Right ventricle myocardium superior (tissue), 1 donor: ENCODE measurements at places on chromosomes 6 and 20. TPM values are rescaled to one million over a fixed set of nuclear protein-coding genes. Genes with fewer than 3 reads are reported as not detected.

DTNBP1 gene
- 20.8 TPM for total RNA-seq

RHAG gene
- 0.62 TPM for total RNA-seq

FHL5 gene
- total RNA-seq = 7.2 TPM

CLPSL2 gene
- total RNA-seq = not detected

ADAM33 gene
- 12.6 TPM for total RNA-seq

TBXT gene
- total RNA-seq = not detected

CRIP3 gene
- total RNA-seq = 4.1 TPM

DNA sequence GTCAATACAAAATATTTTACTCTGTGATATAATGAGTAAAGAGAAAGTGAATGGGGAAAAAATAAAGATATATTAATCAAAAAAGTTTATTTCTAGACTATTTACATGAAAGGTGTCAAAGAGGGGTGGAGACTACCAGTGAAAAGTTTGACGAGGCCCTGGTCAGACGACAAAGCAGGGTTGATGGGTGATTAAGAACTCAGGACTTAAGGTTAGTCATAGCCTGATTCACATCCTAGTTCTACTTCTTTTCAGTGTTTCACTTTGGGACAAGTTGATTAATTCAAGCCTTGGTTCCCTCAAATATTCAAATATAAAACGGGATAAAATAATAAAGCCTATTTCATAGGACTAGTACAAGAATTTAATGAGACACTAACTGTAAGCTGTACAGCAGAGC, 178.2 kb upstream of the HS3ST5 start:
- DNase-seq = no peak

- DNase-seq = no peak
These were observed 32.4 kb upstream of the FAM184A start for GRCh38 chr6:119110601-119111548.

DNA sequence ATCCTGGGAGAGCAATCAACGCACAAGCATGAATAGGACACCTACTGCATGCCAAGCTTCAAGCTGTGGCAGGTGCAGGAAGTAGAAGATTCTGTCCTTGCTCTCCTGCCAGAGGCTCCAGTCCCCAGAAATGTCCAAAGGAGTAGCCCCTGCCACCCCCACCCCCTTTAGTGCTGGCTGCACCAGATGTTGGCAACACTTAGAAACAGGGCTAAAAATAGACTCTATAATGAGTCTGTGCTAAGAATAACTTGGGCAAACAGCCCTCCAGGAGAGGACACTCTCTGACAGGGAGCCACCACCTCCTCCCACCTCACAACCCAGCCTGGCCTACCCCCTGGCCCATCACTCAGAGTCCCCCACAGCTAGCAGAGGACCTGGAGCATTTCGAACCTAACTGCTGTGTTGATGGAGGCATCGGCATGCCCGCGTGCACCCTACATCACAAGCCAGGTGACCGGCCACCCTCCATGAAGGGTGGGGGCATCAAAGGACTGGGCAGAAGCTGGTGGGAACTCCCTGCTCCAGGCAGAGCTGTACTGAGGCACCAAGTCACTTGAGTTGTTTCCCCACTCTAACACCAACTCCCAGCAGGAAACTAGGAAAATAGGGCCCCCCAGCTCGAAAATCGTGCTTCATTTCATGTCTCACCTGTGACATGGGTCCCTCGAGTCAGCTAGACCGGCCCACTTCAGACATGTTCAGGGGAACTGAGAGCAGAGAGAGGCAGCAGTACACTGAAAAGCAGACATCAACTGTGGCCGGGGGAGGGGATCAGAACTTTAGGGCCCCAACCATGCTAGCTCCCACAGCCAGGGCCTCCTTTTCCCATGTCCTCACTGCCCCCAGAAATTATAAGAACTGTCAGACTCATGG, 18.7 kb downstream of the TFEB start:
- DNase-seq = no peak

- DNase-seq = no peak
These were observed 16.3 kb downstream of the SS18L1 start for GRCh38 chr20:62159839-62160238.

GRCh38 chr20:50323209-50323608, 132.6 kb downstream of the CEBPB start:
- no peak for DNase-seq

GRCh38 chr20:10658876-10659632, 14.7 kb downstream of the JAG1 start:
- no peak for DNase-seq

DNA sequence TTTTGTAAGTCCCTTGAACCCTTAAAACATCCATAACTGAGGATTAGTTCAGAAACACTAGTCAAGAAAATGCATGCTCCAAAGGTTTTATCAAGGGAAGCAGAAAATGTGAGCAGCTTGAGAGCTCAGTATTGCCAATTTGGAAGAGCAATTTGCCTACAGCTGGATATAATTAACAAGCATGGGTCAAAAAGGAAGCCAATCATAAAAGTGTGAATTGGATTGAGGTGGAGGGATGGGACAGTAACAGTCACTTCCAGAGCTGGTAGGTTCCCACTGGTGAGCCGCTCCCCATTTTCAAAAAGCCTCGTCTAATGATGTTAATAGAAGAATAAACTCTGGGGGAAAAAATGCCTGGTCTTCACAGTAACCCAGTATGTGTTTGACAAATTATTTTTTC, 5.0 kb upstream of the PTPRK start:
- DNase-seq = no peak

DNA sequence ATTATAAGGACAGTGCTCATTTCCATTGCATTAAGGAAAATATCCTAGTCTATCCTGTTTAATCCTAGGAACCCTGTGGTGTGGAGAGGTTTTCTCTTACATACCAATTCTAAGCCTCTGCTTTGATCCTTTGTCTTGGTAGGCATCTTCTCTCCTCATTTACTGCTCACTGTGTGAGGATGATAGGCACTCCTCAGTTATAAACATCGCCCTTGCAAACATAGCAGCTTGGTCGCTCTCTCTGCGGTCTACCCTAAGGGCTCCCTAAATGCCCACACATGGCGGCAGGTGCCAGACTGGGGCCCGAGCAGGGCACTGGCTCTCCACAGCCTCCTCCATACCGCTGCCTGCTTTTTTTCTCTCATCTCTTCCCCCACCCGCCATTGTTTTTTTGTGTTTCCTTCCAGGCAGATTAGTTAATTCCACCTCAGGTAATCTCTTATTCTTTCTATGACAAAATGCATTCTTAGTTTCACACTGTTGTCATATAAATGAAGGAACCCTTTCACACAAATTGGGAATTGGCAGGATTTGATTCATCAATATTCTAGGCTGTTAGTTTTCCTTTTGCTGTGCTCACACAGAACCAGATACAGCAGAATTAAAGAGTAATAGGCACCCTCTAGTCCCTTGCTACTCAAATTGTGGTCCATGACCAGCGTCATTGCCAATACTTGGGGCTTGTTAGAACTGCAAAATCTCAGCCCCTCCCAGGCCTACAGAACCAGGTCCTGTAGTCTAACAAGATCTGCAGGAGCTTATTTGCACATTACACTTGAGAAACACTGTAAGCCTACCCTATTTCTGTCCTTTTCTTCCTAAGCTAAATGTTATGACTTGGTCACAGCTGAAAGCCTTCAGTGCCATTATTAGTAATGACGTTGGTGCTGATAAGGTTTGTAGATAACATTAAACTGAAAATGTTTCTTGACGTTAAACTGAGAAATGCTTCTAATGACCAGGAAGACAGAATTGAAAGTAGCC, 36.3 kb downstream of the CARMIL1 start:
- DNase-seq = no peak

GRCh38 chr6:143656026-143656425, 21.7 kb upstream of the PHACTR2 start:
- no peak for DNase-seq

DNA sequence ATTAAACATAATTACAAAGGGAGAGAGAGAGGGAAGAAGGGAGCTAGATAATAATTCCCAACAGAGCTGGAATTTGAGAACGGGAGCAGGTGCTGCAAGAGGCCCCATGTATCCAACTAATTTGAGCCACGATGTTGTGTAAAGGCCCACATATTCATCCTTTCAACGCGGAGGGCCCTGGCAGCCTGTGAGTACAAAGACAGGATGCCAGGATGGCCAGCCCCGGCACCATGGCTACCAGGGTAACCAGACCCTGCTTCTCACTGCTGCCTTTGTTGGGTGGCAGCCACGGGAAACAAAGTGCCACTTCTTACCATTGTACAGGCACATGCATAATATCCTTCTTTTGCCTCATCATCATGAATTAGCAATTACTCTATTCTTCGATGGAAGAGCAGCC, 492.0 kb upstream of the NRSN1 start:
- no peak for DNase-seq

- no peak for DNase-seq
These were observed 112.1 kb downstream of the LY86 start for GRCh38 chr6:6700407-6701270.

- peak; percentile 70 for DNase-seq
These were observed 47.1 kb downstream of the MCUR1 start for GRCh38 chr6:13767121-13767808.

DNA sequence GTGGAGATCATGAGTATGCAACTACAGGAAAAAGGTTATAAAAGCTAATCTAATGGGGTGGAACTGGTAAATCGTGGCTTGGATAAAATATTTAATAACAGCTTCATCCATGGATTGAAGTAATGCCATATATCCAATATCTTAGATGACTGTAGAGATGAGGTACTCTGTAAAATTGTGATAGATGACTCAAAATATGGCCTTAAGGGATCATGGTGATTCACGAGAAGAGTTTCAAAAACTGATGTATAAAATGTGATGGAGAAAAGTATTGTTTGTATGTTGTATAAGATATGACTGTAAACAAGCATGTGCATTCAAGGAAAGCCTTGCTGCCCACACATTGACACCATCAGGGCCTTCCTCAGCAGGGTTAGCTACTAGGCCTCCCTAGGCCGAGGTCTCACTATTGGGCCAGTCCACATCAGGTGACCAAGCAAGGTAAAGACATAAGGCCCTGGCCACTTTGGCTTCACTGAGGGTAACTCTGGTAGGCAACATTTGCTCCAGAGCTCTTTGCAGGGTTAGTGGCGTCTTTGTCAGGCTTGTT, 17.7 kb upstream of the CCN6 start:
- DNase-seq = no peak

GRCh38 chr6:122619309-122619708, 9.1 kb downstream of the PKIB start:
- no peak for DNase-seq
